ENCODE measurements at places on chromosomes 11 and 22.

DNA sequence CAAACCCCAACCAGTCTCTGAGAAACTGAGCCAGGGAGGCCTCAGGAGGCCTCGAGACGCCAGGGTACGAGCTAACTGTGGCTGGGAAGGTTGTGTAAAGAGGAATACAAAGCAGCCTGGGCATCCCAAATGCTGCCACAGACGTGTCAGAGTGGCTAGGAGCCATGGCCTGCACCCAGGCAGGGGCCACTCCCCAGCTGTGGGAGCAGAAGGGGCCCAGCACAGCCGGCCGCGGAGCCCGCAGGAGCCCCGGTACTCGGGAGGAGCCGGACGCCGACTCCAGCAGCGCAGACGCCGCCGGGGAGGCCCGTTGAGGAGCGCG, 349.8 kb upstream of the B3GAT1 start:
- no peak for DNase-seq

GRCh38 chr11:130653838-130654636, 205.6 kb downstream of the ADAMTS15 start:
- DNase-seq, result no peak

- DNase-seq, result peak; percentile 79
These were observed 52.2 kb downstream of the ANO5 start for GRCh38 chr11:22244986-22245592.

DNA sequence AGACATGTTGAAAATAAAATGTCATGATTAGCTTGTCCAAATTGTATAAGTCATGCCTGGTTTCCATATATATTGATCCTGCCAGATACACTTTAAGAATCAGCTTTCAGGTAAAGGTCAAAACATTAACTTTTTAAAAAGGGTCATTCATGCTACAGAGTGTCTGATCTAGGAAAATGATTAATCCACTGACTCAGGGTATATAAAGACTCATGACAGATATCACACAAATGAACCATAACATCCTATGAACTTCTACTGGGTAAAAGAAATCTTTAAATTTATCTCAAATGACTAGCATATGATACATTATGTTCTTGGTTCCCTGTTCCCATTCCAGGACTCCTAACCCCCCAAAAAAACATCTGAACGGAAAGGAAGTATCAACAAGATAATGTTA, 11.7 kb downstream of the MRTFA start:
- DNase-seq, result no peak

GRCh38 chr11:65661599-65662246, 993 bp downstream of the RELA start:
- no peak for DNase-seq

- no peak for DNase-seq
These were observed 19.1 kb downstream of the RPL3 start for GRCh38 chr22:39300186-39300830.

GRCh38 chr22:23072077-23072910, 2.0 kb downstream of the GNAZ start:
- DNase-seq, result no peak

DNA sequence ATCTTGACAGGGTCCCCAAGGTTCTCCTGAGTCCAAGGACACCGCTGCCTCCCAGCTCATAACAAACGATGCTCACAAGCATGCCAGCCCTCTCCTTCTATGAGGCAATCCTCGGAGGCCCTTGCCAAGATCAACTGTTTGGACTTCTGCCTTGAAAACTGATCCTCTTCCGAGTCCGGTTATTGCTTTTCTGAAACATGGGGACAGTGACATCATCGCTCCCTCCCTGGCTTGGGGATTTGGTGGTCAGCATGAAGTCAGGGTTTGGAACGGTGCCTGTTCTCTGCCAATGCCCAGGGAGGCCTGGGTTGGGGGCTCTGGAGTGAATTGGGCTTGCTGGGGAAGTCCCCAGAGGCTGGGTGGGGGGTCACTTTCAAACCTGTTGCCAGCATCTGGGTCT, 149.3 kb downstream of the FBXO7 start:
- no peak for DNase-seq

DNA sequence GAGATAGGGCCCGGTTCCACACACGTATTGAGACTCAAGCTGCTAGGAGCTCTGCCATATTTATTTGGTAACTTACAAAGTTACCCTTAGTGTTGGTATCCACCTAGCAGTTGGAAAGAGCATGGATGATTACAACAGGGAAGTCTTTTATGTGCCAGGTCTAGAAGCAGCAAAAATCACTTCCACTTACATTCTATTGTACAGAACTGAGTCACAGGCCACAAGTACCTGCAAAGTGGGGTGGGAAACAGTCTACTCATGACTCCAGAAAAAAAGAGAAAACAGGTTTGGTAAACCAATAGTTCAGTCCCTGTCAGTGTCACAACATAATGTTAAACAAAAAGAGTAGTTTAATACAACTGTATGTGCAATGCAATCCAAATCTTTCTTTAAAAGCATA, 279.6 kb upstream of the PITPNB start:
- DNase-seq, result no peak

Measured in neural progenitor cell (in vitro differentiated cells).